ENCODE measurements at places on chromosomes 3 and 15. TPM values are rescaled to one million over a fixed set of nuclear protein-coding genes. Genes with fewer than 3 reads are reported as not detected.

PLOD2 gene
- total RNA-seq, result 14.5 TPM

ZFYVE19 gene
- 18.4 TPM for total RNA-seq

AEN gene
- 15.8 TPM for total RNA-seq

CHST14 gene
- total RNA-seq, result 4.0 TPM

CYP1A1 gene
- total RNA-seq, result not detected

STXBP5L gene
- not detected for total RNA-seq

INKA1 gene
- 14.2 TPM for total RNA-seq

ADCY5 gene
- total RNA-seq, result 2.7 TPM

LRRC3B gene
- not detected for total RNA-seq

PSMA4 gene
- 133 TPM for total RNA-seq

PIGBOS1 gene
- 4.5 TPM for total RNA-seq

C3orf49 gene
- total RNA-seq, result not detected

IMPG2 gene
- 0.08 TPM for total RNA-seq

KIF7 gene
- total RNA-seq, result 0.60 TPM

STAB1 gene
- total RNA-seq, result 21.2 TPM

XCR1 gene
- 0.04 TPM for total RNA-seq

PLA2G4D gene
- 1.5 TPM for total RNA-seq

NECTIN3 gene
- 0.68 TPM for total RNA-seq

TTLL13 gene
- total RNA-seq, result not detected

ZPLD1 gene
- total RNA-seq, result not detected

Measured in esophagus mucosa (tissue), 1 donor.